Memory B cell (primary cell): ENCODE measurements at places on chromosomes 7 and 10.
A peak's percentile ranks its signal among the peaks of the same experiment; 100 is the strongest.

DNA sequence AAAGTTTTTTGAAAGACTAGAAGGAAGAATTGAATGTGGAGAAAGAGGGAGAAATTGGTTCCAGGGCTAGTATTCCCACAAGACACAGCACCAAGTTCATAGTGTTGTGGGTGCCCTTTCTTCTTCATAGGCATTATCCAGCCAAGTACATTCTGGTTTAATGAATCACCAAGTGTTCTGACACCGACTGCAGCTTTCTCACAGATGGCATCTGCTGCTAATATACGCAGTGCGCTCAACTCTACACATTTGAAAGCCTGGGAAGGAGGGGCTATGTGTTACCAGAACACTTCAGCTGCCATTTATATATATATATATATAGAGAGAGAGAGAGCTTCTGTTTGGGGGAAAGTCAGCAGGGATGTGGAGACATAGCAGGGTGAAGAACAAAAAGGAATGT, 1168.4 kb downstream of the GATA3 start:
- DNase-seq = no peak

DNA sequence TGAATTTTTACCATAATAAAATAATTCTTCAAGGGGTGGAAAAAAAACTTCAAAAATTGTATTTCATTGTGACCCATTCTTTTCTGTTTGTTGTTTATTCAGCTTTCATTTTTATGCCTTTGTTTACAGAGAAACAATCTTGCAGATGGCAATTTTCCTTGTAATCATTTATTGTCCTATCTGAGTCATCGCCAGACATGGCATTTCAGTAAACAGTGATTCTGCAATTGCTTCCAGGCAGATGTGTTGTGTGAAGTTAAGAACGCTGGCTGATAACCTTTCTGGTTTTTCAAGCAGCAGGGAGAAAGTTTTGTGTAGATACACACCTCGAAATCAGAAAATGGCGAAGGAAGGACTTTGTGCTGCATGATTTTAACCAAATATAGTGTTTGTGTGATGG, 80.7 kb upstream of the RPA3 start:
- no peak for DNase-seq

DNA sequence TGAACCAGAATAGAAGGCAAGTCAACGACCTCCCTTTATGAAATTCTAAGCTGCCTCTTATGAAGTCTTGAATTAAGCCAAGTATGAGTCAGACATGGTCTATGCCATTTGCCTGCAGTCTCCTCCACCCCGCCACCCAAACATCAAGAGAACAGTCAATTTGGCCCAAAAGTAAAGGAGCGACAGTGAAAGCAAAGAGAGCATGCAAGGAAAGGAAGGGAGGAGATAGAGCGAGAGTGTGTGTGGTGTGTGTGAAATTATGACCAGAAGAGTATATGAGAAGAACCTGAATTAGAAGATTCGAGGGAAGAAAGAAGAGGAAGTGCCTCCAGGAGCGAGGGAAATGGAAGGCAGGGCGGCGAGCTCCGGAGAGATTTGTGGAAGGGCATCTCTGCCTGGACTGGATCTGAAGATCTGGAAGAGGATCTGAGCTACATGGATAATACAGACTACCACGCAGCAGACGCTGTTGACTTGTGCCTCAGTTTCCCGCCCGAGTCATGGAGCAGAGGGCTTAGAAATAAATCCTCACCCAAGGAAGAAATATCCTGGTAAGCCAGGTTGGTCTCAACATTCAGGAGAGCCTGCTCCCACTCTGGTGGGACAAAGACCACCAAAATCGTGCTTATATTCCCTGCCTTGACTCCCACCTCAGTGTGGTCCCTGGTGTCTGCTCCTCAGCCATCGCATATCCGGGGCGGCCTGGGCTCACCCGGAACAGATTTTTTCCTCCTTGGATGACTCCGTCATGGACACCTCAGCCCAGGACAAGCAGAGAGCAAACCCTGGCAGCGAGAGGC, 459 bp downstream of the ZDHHC6 start:
- DNase-seq = no peak

GRCh38 chr7:6691609-6692106, 15.1 kb downstream of the ZNF12 start:
- no peak for DNase-seq

DNA sequence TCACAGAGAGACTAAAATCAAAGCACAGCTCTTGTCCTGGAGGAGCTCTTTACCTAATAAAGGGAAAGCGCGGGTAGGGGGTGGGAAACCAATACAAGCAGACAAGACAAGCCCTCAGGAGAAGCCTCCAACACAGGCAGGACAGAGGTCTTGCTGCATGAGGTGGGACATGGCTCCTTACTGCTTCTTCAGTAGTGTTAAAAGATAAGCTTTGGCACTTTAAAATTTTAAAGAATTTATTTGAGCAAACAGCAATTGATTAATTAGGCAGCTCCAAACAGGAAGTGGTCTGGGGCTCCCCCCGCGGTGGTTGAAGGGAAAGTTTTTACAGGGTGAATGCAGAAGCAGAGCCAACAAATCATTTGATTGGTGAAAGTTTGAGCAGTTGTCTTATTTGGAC, 50.3 kb upstream of the MACC1 start:
- DNase-seq = peak; percentile 34

- no peak for DNase-seq
Observed at GRCh38 chr7:150631866-150632864, at the start of gene GIMAP6. Gene GIMAP6, minus strand, starts transcription at chr7:150632385. Its CDS starts 2,243 bp downstream, at chr7:150630142.

DNA sequence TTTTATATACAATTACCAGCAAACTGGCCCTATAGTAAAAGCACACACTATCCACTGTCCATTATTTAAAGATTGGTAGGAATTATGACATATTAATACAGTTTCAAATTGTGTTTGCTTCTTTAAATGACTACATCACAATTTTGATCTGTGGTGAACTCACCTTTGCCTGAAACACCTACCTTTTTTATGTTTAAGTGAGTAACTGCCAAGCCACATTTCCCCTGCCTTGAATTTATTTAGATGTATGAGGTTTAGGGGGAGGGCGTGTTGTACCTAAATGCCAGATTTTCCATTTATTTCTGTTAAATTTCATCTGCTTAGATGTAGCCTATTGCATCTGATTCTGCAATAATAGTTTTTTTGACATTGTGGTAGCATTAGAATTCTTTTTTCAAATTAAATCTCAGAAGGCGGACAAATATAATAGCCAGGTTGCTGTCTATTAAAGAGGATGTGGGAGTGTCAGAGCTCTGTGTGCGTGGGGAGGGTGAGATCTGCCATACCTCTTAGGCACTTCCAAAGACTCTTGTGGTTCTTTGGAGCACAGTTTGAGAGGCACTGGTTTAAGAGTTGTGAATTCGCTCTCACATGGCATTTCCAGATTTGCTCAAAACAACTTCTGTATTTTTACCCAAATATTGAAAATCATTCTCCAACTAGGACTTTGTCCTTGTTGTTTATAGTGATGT, 13.8 kb downstream of the PIK3CG start:
- no peak for DNase-seq

DNA sequence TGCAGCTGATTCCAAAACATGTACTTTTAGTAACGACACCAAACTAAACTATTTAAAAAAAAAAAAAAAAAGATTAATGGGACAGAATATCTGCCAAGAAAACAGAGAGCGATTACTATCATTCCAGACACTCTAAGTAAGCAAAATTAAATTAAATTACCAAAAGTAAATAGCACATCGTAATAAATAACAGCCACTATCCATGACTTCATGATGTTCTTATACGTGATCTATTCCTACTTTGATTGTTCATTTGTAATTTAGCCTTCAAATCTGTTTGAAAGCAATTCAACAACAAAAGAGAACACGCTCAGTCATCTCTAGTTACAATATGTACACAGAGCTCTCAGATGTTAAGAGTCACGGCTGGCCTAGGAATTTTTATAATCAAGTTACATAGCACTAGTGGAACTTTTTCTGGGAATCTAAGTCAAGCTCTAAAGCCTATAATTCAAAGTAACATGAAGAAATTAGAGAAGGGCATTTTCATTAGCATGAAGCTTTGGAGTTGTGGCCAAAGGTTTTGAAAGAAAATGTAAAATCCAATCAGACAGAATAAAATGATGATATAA, 241.7 kb upstream of the NEBL start:
- no peak for DNase-seq

DNA sequence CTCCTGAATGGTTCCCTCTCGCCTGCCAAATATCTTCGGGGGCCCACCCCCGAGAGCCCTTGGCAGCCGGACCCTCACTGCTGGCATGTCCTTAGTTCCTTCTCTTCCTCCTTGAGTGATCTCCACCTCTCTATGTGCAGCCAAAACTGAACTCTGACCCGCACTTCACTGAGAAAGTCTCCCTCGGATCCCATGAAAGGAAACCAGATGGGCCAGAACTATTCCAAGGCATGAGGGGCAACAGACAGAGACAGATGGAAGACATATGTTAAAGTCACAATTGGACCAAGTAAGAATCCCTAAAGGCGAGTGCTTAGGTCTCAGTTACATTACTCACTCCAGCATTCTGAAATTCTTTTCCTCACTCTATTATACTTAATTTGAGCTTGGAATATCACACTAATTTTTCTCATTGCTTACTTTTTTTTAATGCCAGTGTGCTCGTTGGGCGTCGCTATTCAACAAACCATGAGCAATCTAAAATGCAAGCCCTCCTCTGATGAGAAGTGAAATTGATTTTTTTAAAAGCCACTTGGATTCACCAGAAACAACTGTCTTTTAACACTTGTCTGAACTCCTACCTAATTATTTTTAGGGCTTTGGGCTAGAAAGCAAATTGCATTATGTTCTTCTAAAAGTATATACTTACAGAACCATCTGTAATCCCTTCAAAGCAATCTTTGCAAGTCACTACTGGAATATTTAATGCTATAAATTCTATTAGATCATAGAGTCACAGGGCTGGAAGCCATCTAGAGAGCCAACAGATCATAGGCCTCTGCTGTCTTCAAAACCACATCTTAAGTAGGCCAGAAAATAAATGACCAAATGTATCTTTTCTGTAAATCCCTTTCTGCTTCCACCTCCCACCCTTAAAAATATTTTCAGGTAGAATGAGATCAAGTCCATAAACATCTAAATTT, 43.3 kb upstream of the EZH2 start:
- no peak for DNase-seq

- DNase-seq = no peak
Observed at GRCh38 chr10:13859979-13860654, 273.4 kb downstream of the PRPF18 start.

- no peak for DNase-seq
Observed at GRCh38 chr7:18257711-18258110, 230.1 kb upstream of the PRPS1L1 start.

- no peak for DNase-seq
Observed at GRCh38 chr7:3120513-3120912, 76.8 kb upstream of the CARD11 start.

DNA sequence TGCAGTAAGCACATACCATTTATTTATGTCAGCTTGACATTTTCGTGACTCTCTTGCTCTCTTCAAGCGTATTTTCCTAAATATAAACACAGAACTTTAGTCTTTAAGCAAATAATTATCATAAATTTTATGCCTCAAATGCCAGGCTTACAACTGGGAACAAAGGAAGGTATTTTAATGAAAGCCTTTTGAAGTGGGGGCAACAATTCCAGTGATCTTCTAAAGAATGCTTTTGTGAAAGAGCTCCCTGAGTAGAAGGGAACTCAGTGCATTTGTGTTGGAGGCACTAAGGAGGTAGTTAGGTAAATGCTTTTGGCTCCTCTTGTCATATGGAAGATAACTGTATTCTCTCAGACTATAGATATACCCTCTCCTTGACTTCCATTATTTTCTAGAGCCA, 104.9 kb downstream of the VPS50 start:
- no peak for DNase-seq

DNA sequence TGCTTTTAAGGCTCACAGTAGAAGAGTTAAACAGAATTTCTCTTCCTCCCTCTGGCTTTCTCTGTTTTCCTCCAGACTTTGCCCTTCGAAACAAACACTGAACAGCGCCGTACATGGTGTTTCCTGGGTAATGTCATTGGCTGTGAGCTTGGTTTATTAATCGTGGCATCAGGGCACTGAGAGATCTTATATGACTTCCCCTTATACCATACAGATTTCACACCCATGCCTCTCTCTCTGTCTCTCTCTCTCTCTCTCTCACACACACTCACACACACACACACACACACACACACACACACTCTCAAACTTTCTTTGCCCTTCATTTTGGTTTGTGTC, 195.5 kb downstream of the CREB5 start:
- no peak for DNase-seq

- DNase-seq = no peak
Observed at GRCh38 chr7:44402401-44403060, 77.1 kb upstream of the CAMK2B start.

GRCh38 chr10:86079088-86079487, 287.5 kb downstream of the GRID1 start:
- no peak for DNase-seq

DNA sequence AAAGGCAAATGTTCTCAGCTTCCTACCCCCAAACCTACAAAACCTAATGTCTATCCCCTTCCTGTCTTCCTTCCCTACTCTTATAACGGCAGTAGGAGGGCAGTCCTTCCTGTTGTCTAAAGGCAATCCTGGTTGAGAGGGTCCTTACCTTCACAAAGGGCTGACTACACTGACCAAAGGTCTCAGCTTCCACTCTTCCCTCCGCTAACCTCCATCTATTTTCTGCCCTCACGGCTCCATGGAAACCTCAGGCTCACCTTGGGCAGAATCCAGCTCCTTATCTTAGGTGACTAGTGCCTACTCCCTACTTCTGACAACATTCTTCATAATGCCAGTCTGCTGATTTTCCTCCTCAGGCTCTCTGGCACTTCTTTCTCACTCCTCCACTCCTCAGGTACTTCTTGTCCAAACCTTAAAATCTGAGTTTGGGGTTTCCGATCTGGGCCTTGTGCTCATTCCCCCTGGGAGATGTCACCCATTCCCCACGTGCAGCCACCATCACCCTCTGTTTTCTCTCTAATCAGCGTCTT, 542 bp downstream of the FBXL13 start:
- DNase-seq = no peak

DNA sequence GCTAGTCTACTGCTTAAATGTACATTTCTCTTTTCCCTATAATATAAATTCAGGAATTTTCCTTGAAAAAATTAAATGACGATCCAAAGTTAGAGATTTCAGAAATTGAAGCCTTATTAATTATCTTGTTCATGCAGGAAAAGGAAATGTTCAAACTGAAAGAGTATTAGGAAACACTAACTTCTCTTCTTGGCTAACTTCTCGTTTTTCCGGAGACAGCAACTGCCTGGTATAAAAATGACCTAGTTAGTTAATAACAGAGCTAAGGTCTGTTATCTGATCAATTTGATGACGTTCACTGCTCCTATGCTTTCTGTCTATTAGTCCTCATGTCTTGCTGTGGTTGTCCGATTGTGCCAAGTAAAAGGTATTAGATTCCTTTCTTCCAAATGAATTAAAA, 212.5 kb downstream of the DGKB start:
- no peak for DNase-seq
